ENCODE measurements at places on chromosomes 4 and X. TPM values are rescaled to one million over a fixed set of nuclear protein-coding genes. Genes with fewer than 3 reads are reported as not detected.

The HPF1 gene
- 25.1 TPM for total RNA-seq

The METAP1 gene
- 58.5 TPM for total RNA-seq

The PAGE5 gene
- 1.3 TPM for total RNA-seq

The SUPT20HL2 gene
- not detected for total RNA-seq

The HAND2 gene
- total RNA-seq, result not detected

The ARSJ gene
- not detected for total RNA-seq

The EVC2 gene
- total RNA-seq, result 0.92 TPM

The HTN1 gene
- total RNA-seq, result not detected

The CDKL2 gene
- 0.27 TPM for total RNA-seq

The RIPPLY1 gene
- not detected for total RNA-seq

DNA sequence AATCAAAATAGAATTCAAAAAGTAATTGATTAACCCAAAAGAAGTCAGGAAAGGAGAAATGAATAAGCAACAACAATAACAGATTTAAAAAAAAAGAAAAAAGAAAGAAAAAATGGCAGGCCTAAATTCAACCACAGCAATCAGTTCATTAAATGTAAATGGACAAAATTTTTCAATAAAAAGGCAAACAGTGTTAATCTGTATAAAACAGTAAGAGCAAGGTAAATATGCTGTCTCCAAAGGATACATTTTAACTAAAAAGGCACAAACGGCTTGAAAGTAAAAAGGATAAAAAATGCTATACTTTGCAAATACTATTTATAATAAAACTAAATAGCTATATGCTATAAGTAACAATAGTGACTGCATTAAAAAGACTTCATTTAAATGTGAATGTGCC is 582.0 kb downstream of the SPRY1 start:
- DNase-seq, result no peak

GRCh38 chr4:115113506-115114106 is at the start of gene NDST4:
Gene NDST4, minus strand, starts transcription at chr4:115113620. Its CDS starts 36,584 bp downstream, at chr4:115077036.
- DNase-seq, result no peak

DNA sequence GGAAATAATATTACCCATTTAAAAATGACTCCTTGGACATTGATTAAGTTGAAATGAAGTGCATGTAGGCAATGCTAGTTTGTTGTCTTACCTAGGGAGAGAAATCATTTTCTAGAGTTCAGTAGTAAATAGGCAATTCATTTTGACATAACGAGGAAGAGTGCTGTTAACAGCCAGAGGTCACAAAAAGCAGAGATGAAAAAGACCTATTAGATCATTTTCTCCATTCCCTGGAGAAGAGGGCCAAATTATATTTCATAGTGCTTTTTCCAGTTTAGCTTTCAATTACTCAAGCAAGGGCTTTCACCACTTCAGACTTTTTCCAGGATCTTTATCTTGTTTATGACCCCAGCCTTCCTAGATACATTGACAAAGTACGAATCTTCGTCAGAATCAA is 374.3 kb upstream of the GALNT7 start:
- DNase-seq, result no peak

DNA sequence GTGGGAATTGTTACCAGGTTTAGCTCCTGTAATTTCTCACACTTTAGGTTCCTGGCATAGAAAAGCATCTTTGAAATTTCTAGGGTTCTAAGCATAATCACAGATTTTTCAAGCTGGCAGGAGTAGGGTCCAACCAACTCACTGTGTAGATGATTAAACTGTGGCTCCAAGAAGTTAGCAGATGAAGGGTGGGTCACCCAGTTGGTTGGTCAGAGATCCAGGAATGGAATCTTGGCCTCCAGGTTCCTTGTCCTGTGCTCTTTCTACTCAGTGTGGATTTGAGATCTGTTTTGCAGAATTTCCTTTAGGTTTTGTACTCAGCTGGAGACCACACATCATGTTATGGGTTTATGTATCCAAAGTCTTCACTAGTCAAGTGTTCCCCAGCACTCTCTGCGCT is 90.3 kb upstream of the MAML3 start:
- DNase-seq, result no peak

DNA sequence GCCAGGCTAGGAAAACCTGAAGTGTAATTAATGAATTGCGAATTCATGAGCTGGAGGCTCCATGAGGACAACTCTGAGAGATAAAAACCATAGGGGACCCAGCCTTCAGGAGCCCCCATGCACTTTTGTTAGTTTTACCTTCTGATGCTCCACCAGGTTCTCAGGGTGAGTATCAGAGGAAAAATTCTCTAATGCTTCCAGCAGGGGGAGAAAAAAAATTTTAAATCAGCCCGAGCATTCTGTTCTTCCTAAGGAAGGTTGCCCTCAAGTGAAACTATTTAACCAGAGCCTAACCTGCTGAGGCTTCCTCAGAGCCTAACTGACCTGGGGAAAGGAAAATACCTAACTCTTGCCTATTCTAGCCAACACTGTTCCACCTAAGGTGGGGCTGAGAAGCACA is 552.6 kb downstream of the PPARGC1A start:
- DNase-seq, result no peak

- DNase-seq, result no peak
Observed at GRCh38 chr4:26892480-26893150, 32.0 kb downstream of the STIM2 start.

- DNase-seq, result no peak
Observed at GRCh38 chr4:2461246-2461960, 7.5 kb upstream of the RNF4 start.

DNA sequence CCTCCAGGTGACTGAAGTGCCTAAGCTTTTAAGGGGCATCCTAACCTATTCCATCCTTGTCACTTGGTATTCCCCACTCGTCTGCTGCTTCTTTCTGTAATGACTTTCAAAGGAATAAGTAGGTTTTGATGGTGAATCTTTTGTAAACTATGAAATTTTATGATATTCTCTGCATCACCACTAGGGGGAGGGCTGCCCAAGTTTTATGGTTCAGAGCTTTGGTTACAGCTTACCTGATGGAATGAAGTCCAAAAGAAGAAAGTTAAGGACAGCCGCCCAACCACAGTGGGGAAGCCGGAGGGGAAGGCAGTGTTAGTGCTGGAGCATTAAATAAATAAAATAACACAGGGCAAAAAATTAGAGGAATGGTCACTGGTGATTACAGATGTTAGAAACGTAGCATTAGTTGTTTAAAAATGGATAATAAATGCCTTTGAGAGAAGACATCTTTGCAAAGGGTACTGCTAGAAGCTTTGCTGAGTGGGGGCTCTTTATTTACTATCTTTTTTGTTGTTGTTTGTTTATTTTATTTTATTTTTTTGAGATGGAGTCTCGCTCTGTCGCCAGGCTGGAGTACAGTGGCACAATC is 204.9 kb downstream of the GBA3 start:
- peak; percentile 16 for DNase-seq

DNA sequence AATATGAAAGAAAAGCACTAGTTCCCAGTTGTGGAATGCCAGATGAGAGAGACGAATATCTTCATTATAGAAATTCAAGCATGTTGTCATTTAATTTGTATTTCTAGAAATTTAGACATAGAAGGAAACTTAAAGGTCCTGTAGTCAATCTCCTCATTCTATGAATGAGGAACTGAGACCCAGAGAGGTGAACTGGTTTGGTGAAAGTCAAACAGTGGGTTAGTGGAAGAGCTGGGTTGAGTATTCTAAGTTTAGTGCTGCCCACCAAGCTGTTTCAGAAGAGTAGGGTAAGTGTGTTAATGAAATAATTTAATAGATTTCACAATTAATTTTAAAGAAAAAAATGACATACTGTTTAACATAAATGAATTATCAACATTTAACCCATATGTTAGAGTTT is 655.2 kb downstream of the FAM133A start:
- DNase-seq, result no peak

DNA sequence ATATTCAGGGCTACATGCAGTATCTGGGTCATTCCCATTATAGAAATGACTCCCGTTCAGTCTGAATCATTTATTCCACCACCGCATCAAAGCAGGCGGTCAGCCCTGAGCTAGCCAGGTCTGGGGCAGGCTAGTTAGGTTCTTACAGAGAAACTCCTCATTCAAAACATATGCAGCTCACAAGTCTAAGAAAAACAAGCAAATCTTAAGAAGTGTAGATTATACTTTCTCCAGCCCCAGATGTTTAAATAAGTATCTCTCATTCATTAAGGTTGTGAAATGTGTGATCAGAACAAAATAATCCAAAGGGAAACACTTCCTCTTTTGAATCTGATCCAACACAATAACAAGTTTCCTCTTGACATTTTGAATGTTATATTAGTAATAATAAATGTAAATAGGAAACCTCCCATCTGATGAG is 441.9 kb downstream of the INPP4B start:
- DNase-seq, result no peak

- no peak for DNase-seq
Observed at GRCh38 chrX:13077168-13077567, 32.7 kb upstream of the FAM9C start.

- no peak for DNase-seq
Observed at GRCh38 chr4:94550352-94550751, 98.6 kb downstream of the PDLIM5 start.

GRCh38 chr4:174157106-174157607 is 126.3 kb downstream of the FBXO8 start:
- DNase-seq, result no peak

- no peak for DNase-seq
Observed at GRCh38 chrX:54891573-54891972, 29.1 kb upstream of the TRO start.

- no peak for DNase-seq
Observed at GRCh38 chrX:30948626-30949025, 59.6 kb upstream of the TAB3 start.

DNA sequence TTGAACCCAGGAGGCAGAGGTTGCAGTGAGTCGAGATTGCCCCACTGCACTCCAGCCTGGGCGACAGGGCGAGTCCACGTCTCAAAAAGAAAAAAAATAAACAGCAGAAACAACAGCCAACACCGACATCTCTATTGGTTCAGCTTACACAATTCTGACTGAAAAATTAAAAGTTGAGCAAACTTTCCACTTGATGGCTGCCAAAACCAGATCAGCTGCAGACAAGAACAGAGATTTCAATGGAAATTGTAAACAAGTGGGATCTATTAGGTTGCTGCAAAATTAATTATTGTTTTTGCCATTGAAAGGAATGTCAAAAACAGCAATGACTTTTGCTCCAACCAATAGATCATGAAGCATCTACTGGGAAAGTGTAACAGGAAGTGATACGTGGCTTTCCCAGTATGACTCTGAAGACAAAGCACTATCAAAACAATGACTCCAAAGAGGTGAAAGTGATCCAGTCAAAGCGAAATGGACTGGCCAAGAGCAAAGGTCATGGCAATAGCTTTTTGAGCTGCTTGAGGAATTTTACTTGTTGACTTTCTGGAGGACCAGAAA is 26.3 kb downstream of the UPF3B start:
- no peak for DNase-seq

DNA sequence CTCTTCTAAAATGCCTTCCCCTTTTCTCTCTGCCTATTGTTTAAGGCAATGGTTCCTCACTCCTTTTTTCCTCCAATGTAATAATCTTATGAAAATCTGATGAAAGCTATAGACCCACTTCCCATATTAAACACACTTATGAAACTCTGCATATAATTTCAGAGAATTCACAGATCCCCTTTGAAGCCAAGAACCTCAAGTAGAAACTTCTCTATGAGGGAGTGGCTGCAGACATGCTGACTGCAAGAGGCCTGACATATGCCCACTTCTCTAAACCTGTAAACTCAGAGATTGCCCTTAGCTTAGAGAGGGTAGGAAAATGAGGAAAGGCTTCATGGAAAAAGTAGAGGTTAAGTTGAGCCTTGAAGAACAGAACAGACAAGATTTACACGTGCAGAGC is 37.6 kb downstream of the TAB3 start:
- DNase-seq, result no peak

GRCh38 chr4:172758586-172759340 is 409.8 kb upstream of the GALNT7 start:
- no peak for DNase-seq

GRCh38 chr4:177159600-177159999 is 150.1 kb upstream of the NEIL3 start:
- no peak for DNase-seq

- DNase-seq, result no peak
Observed at GRCh38 chr4:88230461-88230891, 53.9 kb downstream of the PPM1K start.

DNA sequence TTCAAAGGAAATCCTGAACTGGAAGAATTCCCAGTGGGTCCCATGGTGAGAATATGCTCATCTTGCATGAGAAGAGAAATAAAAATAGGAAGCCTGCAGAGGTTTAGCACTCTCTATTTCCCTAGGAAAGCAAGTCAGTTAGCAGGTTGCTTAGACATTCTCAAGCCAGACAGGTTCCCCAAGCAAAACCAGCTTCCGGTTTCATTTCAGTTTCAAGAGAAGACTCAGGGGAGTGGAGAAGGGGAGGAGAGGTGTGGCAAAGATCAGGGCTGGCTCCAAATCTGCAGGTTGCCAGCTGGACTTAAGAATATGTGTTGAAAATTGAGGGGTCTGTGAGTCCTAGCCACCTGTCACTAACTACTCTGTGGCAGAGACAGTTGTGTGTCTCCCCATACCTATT is 107.5 kb downstream of the CLNK start:
- no peak for DNase-seq

- no peak for DNase-seq
Observed at GRCh38 chr4:73917081-73917501, 47.9 kb downstream of the CXCL1 start.

GRCh38 chrX:38868941-38869401 is 67.7 kb downstream of the MID1IP1 start:
- DNase-seq, result no peak

DNA sequence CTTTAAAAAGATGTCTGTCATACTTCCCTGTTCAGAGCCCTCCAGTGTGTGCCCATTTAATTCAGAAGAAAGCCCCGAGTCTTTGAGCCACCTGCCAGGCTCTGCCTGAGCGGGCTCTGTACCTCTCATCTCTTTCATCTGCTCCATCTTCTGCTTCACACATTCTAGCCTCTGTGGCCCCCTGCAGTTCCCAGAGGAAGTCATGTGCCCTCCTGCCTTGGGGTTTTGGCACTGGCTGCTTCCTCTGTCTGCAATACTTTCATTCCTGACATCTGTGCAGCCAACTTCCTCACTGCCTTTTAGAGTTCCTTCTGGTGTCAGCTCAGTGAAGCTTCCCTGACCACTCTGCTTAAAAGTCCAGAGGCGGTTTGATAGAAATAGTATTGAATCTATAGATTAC is 6.2 kb upstream of the STK32B start:
- no peak for DNase-seq

- no peak for DNase-seq
Observed at GRCh38 chr4:34878961-34879360, 1365.4 kb downstream of the ARAP2 start.

GRCh38 chrX:133810925-133811324 is 174.5 kb downstream of the GPC3 start:
- DNase-seq, result no peak

- DNase-seq, result no peak
Observed at GRCh38 chr4:48329193-48329592, 12.1 kb upstream of the SLAIN2 start.

Measured in CD8-positive, alpha-beta memory T cell (primary cell).